Hematopoietic multipotent progenitor cell treated with erythropoietin and hydrocortisone succinate and interleukin-3 and kit ligand, for 15 days (in vitro differentiated cells): ENCODE measurements at places on chromosomes 1 and 21.

DNA sequence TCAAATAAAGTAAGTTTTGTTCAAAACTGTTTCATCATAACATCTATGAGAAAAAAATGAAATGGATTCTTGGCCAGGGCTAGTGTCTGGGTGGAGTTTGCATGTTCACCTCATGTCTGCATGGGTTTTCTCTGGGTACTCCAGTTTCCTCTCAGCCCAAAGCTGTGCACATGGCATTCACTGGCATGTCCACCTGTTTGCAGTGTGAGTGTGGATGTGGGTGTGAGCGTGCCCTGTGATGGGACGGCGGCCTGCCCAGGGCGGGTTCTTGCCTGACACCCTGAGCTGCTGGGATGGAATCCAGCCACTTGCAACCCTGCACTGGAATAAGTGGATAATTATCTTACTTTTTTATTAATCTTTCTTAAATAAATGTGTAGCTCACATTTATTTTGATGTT is 185.5 kb downstream of the RYR2 start:
- no peak for DNase-seq

- DNase-seq, result no peak
Measured at GRCh38 chr1:94675373-94675772, 133.8 kb upstream of the F3 start.

DNA sequence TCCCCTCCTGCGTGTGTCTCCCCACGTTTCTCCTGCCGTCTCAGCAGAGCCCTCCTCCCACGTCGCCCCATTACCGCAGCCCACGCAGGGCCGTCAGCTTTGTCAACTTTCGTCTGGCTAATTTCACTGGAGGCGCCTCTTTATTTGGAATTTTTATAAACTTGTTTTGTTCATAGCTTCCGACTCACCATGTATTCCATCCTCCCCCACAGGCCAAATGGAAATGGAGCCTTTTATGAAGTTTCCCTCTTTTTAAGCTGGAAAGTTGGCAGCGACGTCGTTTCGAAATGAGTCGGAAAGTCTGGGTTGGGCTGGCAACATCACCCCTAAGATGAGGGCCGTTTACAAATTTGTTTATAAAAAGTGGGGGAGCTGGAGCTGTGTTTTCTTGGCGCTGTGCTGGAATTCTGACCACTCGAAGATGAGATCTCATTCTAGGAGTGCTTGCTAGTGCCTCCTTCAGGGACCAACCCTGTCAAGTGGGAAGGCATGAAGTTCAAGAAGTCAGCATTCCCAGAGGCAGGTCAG is 23.7 kb upstream of the SLC45A1 start:
- DNase-seq, result no peak

- no peak for DNase-seq
Measured at GRCh38 chr1:115467196-115467595, 129.1 kb upstream of the NGF start.

GRCh38 chr21:46208761-46209721 is 19.5 kb downstream of the LSS start:
- no peak for DNase-seq
